H7 (cell line): ENCODE measurements at places on chromosomes 2 and 18.

DNA sequence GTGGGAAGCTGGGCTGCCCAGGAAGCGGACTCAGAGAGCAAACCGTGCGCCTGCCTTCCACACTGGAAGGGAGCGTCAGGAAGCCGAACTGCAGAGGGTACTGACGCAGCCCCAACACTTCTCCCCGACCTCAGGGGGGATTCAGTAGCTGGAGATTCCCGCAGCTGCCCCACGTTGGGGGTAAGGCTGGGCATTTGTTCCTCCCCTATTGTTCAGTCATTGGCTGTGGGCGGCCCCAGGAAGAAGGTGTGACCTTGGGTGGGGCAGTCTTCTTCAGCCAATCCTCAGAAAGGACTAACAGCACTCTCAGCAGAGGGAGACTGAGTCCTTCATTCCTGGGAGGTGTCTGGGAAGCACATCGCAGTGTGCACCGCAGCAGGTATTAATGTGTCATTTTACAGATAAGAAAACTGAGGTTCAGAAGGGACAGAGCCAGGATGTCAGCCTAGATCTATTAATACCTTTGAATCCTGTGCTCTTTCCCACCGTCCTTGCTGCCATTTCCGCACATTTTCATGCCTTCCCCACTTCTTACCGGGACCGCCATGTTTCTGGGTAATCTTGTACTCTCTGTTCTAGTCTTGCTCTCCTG lies 12.1 kb upstream of the C18orf32 start:
- peak; percentile 51 for DNase-seq

GRCh38 chr2:222756951-222757650 lies 85.6 kb downstream of the MOGAT1 start:
- no peak for DNase-seq

DNA sequence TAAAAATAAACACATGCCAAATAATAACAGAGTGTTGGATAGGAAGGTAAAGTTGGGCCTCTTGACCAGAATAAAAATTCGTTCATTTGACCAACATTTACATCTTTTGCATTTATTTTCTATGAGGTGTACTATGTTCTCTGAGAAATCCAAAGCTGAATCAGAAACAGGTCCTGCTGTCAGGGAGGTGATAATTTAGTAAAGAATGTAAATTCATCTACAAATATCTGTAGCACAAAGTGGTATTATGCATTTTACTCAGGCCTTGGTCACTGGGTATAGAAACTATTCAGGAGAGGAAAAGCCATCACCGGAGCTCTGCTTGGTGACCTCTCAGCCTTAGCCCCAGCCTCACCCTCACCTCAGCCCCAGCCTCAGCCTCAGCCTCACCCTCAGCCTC lies 208.9 kb downstream of the SPP2 start:
- no peak for DNase-seq

DNA sequence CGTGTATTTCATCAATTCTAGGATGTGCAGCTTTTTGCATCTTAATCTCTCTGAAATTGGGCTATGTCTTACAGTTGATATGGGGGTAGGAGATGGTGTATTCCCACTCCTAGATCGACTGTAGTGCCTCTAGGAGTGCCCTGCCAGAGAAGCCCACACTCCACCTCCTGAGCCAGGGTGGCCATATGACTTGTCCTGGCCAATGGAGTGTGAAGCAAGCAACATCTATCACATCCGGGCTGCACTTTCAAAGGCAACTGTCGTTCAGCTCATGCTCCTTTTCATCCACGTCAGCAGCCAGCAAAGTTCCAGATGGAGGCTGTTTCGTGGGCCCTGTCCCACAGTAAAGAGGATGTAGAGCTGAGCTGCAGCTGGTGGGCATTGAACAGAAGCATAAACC lies 149.4 kb upstream of the SLC1A4 start:
- no peak for DNase-seq

DNA sequence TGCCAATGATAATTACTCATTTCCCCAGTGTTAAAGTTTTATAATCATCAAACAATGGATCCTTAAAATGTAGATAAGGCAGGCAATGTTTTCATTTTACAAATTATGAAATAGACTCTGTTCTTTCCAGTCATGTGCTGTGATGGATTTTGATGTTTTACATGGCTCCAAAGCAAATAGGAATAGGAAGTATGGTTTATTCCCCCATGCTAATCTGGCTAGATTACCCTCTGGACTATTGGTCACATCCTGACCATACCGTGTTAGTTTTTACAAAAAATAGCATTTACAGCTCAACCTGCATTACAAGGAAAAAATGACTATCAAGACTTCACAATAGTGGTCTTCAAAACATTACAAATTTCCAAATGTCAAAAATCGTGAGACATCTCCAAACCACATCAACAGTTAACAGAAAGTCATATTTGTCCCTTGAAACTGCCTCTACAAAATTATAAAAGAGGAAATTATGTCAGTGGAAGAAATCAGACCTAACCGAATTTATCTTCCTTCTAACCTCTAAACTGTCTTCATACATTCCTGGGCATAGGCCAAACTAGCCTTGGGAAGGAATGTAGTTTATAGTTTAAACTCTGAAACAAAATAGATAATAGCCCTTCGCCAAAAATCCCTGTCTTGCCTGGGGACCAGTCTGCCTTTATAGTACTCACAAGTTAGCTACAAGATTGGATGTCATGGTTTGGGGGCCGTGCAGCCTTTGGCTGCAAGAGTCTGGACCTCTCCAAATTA lies 1941.2 kb upstream of the CELF4 start:
- DNase-seq, result no peak

DNA sequence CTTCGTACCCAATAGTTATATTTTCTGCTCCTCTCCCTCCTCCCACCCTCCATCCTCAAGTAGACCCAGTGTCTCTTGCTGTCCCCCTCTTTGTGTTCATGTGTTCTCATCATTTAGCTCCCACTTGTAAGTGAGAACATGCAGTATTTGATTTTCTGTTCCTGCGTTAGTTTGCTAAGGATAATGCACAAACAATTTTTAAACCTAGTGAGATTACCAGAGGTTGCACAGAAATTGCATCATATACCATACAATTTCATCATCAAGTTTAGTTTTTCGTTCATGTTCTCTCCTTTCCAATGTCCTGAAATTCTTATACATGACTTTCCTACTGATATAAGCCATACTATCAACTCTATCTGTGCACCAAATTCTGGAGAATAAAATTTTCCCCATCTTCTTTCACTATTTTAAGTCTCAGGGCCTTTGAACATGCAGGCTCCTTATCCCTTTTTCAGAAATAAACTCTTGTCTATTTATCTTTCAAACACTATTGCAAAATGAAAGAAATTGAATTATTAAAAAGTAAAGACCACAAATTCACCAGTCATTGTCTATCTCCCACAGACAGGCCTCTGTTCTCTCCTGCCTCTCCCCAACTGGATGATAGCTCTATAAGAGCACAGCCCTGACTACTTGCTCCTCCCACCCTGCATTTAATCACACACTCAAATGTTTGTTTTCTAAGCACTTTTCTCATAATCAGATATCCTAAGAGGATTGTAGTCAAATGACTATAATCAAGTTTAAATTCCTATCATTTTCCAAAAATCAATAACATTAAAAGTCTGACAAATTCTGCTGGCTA lies 27.2 kb upstream of the B4GALT6 start:
- no peak for DNase-seq
